ENCODE measurements at places on chromosomes 6 and 20. TPM values are rescaled to one million over a fixed set of nuclear protein-coding genes. Genes with fewer than 3 reads are reported as not detected.

The ADTRP gene
- polyA plus RNA-seq = 0.20 TPM

The SIGLEC1 gene
- 4.8 TPM for polyA plus RNA-seq

The STMND1 gene
- polyA plus RNA-seq = not detected

The LY6G6D gene
- polyA plus RNA-seq = not detected

The SNPH gene
- 2.1 TPM for polyA plus RNA-seq

The PLN gene
- polyA plus RNA-seq = 4.7 TPM

The APCDD1L gene
- polyA plus RNA-seq = 0.27 TPM

The GPR63 gene
- 1.1 TPM for polyA plus RNA-seq

The VSX1 gene
- 0.48 TPM for polyA plus RNA-seq

The NQO2 gene
- polyA plus RNA-seq = 158 TPM
